Thyroid gland (tissue), 4 donors: ENCODE measurements at places on chromosomes 4 and X. TPM values are rescaled to one million over a fixed set of nuclear protein-coding genes. Genes with fewer than 3 reads are reported as not detected.

IL2RG gene
- total RNA-seq: 14.8 TPM

HS6ST2 gene
- 0.78 TPM for total RNA-seq

GPRASP3 gene
- 6.0 TPM for total RNA-seq

TMEM255A gene
- 0.20 TPM for total RNA-seq

FAM184B gene
- total RNA-seq: not detected

CRLF2 gene
- total RNA-seq: not detected

SPIN2A gene
- 0.50 TPM for total RNA-seq

GAGE2A gene
- not detected for total RNA-seq

ELK1 gene
- total RNA-seq: 17.5 TPM

FGF13 gene
- total RNA-seq: 3.5 TPM

TIGD4 gene
- 0.67 TPM for total RNA-seq

LANCL3 gene
- total RNA-seq: 1.9 TPM

RAI2 gene
- 12.2 TPM for total RNA-seq

XK gene
- total RNA-seq: 3.5 TPM

GK gene
- total RNA-seq: 4.8 TPM

TMEM31 gene
- not detected for total RNA-seq

ANKRD50 gene
- 23.4 TPM for total RNA-seq
